ENCODE measurements at places on chromosomes 5 and 9. TPM values are rescaled to one million over a fixed set of nuclear protein-coding genes. Genes with fewer than 3 reads are reported as not detected.
A peak's percentile ranks its signal among the peaks of the same experiment; 100 is the strongest.

Gene BTNL8
- 51.6 TPM for total RNA-seq

Gene ENTPD2
- total RNA-seq, result 22.1 TPM

Gene TOR4A
- total RNA-seq, result 63.9 TPM

Gene PPP2R2B
- total RNA-seq, result 0.93 TPM

Gene RORB
- total RNA-seq, result 0.15 TPM

Gene FSTL4
- total RNA-seq, result 0.89 TPM

Gene IFNB1
- total RNA-seq, result not detected

Gene HSPB3
- total RNA-seq, result not detected

Gene ADCY2
- 0.67 TPM for total RNA-seq

Gene CDKN2B
- total RNA-seq, result 57.0 TPM

Gene MEIKIN
- total RNA-seq, result not detected

Gene CTSL
- 69.9 TPM for total RNA-seq

GRCh38 chr9:77926371-77926878, 105.2 kb downstream of the GNAQ start:
- peaks cover 4% of the 10 kb centered on the region for H3K4me1 ChIP-seq
- H3K27ac ChIP-seq, result no peak overlapping the region
- no peaks in the 10 kb centered on the region for H3K36me3 ChIP-seq
- no peaks in the 10 kb centered on the region for H3K27me3 ChIP-seq
- H3K4me3 ChIP-seq, result no peak overlapping the region
- no peak for DNase-seq

DNA sequence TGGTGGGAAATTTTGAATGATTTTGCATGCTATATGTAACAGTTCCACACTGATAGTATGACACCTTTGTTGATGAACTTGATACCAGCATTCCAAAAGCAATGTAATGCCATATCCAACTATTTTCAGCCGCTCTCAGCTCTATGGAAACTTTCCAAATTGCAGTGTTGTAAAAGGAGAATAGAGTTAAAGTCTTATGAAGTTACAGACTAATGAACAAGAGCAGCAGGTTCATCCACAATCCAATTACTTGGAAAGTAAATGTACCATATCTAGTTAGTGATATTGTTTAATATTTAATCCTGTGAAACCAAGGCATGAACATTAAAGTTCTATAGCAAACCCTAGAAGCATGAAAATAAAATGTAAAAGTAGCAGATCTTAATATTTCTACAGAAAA, 418.2 kb downstream of the TUSC1 start:
- no peaks in the 10 kb centered on the region for H3K36me3 ChIP-seq
- DNase-seq, result no peak
- no peak overlapping the region for H3K27ac ChIP-seq
- H3K27me3 ChIP-seq, result no peaks in the 10 kb centered on the region
- no peak overlapping the region for H3K4me3 ChIP-seq
- H3K4me1 ChIP-seq, result no peaks in the 10 kb centered on the region

- H3K4me3 ChIP-seq, result no peak overlapping the region
- H3K4me1 ChIP-seq, result no peaks in the 10 kb centered on the region
- peaks cover 10% of the 10 kb centered on the region for H3K27me3 ChIP-seq
- H3K36me3 ChIP-seq, result no peaks in the 10 kb centered on the region
Measured at GRCh38 chr5:171323806-171324632, 15.0 kb downstream of the TLX3 start.

GRCh38 chr9:120030847-120031246, 549.1 kb downstream of the CDK5RAP2 start:
- H3K4me1 ChIP-seq, result no peaks in the 10 kb centered on the region
- H3K4me3 ChIP-seq, result no peak overlapping the region

DNA sequence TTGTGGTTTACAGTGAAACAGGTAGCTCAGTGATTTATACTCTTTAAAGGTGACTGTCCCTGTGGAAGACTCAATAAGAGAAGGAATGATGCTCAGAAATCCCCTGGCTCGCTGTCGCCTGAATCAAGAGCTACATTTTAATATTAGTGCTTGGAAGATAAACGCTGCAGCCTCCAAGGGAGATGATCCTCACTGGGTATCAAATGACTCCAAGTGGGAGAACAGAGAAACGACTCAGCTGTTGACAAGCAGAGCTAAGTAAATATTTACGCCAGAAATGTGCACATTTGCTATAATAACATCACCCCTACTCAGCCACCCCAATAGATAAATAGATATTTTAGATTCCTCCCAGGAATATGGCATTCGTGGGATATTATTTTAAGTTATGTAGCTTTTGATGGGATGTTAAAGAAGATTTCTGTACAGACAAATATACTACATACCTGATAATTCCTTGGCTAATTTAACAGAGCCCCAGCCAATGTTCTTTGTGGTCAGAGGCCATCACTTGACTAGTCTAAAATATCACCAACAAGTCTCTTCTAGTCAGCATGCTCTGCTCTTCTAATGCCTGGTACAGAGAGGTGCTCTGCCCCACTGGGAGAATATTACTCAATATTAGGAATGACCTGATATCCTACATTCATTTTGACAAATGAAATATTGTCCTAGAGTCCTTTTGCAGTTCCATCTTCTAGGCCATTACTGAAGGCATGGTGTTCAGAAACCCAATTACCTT, 18.3 kb upstream of the CCDC192 start:
- no peaks in the 10 kb centered on the region for H3K36me3 ChIP-seq
- DNase-seq, result no peak
- no peak overlapping the region for H3K4me3 ChIP-seq
- no peaks in the 10 kb centered on the region for H3K27me3 ChIP-seq
- no peak overlapping the region for H3K27ac ChIP-seq

GRCh38 chr5:44257653-44258365, 131.4 kb downstream of the FGF10 start:
- H3K27me3 ChIP-seq, result no peaks in the 10 kb centered on the region
- no peak for DNase-seq
- H3K4me3 ChIP-seq, result no peak overlapping the region
- no peaks in the 10 kb centered on the region for H3K36me3 ChIP-seq
- no peaks in the 10 kb centered on the region for H3K4me1 ChIP-seq

DNA sequence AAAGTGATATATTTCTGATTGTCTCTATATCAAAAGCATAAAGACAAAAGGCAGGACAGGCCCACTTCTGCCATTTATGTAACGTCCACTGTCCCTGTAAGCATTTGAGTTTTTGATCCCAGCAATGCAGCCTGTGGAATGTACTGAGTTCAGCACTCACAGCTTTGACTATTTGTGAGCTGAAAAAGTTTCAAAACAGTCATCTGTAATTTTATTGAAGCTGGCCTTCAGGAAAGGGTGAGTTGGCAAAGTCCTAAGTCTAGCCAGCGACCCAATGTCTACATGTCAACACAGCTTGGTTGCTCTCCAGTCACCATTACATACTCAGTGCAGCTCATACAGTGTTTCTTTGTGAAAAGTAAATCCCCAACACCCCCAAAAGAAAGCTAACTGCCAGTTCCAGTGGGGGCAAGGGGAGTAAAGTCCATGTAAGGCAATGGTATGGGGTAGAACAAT, 9.7 kb downstream of the LIFR start:
- H3K4me3 ChIP-seq, result no peak overlapping the region
- DNase-seq, result no peak
- no peaks in the 10 kb centered on the region for H3K36me3 ChIP-seq

DNA sequence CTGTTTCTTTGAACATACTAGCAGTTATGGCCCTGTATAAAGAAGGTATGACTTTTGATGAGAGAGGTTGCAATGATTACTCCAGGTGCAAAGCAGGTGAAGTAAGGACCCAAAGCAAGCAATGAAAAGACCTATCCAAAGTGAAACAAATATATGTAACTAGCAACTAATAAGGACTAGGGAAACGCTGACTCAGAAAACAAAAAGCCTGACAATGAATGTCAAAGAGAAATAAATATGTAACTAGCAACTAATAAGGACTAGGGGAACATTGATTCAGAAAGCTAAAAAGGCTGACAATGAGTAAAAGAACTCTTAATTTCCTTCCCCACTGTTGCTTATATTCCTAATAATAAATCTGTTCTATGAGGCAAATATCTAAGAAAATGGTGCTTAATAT, 43.1 kb downstream of the HMGCR start:
- H3K4me3 ChIP-seq, result no peak overlapping the region
- no peak overlapping the region for H3K27ac ChIP-seq
- DNase-seq, result no peak
- no peaks in the 10 kb centered on the region for H3K4me1 ChIP-seq
- no peaks in the 10 kb centered on the region for H3K27me3 ChIP-seq

DNA sequence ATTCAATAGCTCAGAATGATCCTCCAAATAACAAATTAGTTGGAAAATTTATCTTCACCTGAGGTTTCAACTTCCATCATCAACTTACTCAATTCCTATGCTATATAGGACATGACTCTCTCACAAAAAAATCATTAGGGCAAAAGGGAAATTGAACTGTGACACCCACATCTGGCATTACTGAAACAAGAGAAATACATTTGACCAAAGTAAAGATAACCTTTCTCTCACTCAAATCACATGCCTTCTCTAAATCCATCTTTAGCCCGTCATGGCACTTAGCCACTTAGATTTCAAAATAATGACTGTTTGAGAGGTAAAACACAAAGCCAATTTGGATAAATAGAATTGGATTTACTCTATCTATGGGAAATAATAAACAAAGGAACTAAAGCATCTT, 126.4 kb downstream of the ADAMTS6 start:
- no peaks in the 10 kb centered on the region for H3K36me3 ChIP-seq
- no peaks in the 10 kb centered on the region for H3K4me1 ChIP-seq
- no peak for DNase-seq
- no peak overlapping the region for H3K27ac ChIP-seq

DNA sequence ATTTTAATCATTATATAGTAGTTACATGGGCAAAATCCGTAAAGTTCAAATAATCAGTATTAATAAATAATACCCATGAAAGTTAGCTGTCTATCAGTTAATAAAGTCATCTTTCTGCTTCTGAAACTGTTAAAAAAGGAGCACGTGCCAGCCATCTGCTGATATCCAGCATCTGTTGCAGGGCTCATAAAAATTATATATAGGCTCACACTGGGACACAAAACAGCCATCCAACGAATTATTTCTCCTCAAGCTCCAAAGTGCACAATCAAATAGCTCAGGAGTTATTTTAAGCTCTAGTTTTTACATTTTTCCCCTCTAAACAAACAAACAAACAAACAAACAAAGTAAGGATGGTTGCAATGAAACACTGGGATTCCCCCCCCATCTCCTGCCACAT, 48.3 kb downstream of the MRPS27 start:
- no peak for DNase-seq
- H3K27me3 ChIP-seq, result no peaks in the 10 kb centered on the region
- no peak overlapping the region for H3K4me3 ChIP-seq
- H3K36me3 ChIP-seq, result no peaks in the 10 kb centered on the region

- no peak overlapping the region for H3K4me3 ChIP-seq
- no peaks in the 10 kb centered on the region for H3K36me3 ChIP-seq
- DNase-seq, result no peak
- H3K27ac ChIP-seq, result no peak overlapping the region
Measured at GRCh38 chr9:104278929-104279496, 184.9 kb downstream of the SMC2 start.

GRCh38 chr9:81461196-81461595, 228.2 kb downstream of the TLE1 start:
- no peaks in the 10 kb centered on the region for H3K27me3 ChIP-seq
- H3K4me1 ChIP-seq, result no peaks in the 10 kb centered on the region
- no peak overlapping the region for H3K27ac ChIP-seq

DNA sequence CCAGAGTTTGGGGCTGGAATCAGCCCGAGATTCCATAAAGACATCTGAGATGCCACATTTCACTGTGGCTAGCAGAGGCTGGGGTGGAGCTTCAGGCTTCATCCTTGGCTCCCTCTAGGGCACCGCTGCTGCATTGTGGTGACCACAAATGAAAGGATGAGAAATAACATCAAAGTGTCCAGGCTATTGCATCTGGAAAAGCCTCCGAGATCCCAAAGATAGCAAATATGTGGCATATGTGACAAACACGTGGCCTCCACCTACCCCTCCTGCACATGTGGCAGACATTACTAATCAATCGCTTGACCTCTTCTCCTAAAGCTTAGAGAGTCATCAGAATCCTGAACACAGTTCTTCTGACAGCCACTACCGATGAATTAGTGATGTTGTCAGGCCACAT, 4.5 kb downstream of the SPARC start:
- H3K4me1 ChIP-seq, result no peaks in the 10 kb centered on the region
- H3K4me3 ChIP-seq, result no peak overlapping the region
- no peak overlapping the region for H3K27ac ChIP-seq
- H3K36me3 ChIP-seq, result no peaks in the 10 kb centered on the region

GRCh38 chr9:76690246-76690972, 73.8 kb upstream of the PCA3 start:
- H3K4me3 ChIP-seq, result no peak overlapping the region
- DNase-seq, result no peak
- no peaks in the 10 kb centered on the region for H3K36me3 ChIP-seq
- H3K27me3 ChIP-seq, result no peaks in the 10 kb centered on the region
- H3K27ac ChIP-seq, result no peak overlapping the region
- H3K4me1 ChIP-seq, result no peaks in the 10 kb centered on the region

GRCh38 chr5:173542964-173543363, 73.5 kb downstream of the BOD1 start:
- no peak overlapping the region for H3K4me3 ChIP-seq
- no peak for DNase-seq
- no peaks in the 10 kb centered on the region for H3K36me3 ChIP-seq

DNA sequence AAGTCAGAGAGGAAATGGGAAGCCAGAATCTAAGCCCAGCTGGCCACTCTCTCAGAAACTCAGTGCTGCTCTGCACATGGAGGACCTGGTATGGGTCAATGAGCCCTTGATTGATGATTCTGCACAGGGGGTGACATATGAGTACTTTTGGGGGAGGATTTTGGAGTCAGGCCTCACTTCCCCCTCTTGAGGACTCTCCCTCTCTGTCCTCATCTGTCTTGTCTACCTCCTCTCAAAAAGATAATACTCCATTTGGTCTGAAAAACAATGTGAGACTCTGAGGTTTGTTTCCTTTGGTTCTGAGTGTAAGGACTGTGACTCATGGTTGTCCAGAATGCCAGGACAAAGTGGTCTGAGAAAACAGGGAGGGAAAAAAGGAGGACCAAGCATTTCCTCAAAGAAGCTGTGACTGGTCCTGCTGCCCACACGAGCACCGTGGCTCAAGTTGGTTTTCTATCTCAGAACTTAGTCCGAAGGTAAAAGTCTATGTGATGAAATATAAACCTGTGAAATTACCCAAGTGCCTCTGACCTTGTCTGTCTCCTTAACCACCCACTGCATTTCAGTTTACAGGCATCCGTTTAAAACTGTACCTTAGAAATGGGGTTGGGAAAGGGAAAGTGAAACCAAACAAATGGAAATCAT, 11.1 kb downstream of the TTC39B start:
- DNase-seq, result peak; percentile 44
- no peaks in the 10 kb centered on the region for H3K36me3 ChIP-seq
- H3K4me3 ChIP-seq, result peak overlapping the region; percentile 6
- H3K27me3 ChIP-seq, result no peaks in the 10 kb centered on the region
- peaks cover 17% of the 10 kb centered on the region for H3K4me1 ChIP-seq
- peak overlapping the region; percentile 75 for H3K27ac ChIP-seq
